ENCODE measurements at places on chromosomes 6 and 20.
A peak's percentile ranks its signal among the peaks of the same experiment; 100 is the strongest.

- DNase-seq, result peak; percentile 53
Measured at GRCh38 chr20:31708736-31709534, 13.7 kb downstream of the BCL2L1 start.

GRCh38 chr20:25252230-25252651 is 4.4 kb downstream of the PYGB start:
- DNase-seq, result no peak

GRCh38 chr6:69570106-69570505 is 226.7 kb downstream of the LMBRD1 start:
- DNase-seq, result no peak

DNA sequence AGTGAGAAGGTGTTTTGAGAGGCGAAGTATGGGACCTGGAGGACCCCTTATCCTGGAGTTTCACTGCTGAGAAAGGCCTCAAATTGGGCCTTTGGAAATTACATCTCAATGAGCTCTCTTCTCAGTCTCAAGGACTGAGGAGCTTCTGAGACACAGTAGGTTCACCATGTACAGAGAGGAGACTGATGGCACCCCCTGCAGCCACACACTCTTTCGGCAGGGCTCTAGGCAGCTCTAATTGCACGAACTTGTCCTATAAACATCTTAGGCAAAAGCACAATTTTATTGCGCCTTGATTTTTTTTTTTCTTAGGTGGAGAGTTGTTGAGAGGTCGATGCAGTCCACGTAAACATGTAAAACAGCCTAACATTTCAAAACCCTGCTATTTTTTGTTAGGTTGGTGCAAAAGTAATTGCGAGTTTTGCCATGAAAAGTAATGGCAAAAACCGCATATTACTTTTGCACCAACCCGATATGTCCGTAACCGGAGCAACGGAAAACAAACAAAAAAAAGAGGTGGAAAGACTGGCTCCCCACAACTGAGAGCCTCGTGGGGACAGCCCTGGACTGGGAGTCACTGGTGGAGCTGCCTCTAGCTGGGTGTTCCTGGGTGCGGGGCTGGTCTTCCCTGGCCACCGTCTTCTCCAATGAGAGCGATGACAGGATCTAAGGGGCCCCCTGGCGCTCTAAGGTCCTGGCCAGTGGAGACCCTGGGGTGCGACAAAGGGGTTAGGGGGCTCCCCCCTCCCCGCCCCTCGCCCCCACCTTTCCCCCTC is 84.0 kb upstream of the EYA2 start:
- peak; percentile 18 for DNase-seq

- DNase-seq, result no peak
Measured at GRCh38 chr6:11605507-11605905, 68.0 kb downstream of the TMEM170B start.

DNA sequence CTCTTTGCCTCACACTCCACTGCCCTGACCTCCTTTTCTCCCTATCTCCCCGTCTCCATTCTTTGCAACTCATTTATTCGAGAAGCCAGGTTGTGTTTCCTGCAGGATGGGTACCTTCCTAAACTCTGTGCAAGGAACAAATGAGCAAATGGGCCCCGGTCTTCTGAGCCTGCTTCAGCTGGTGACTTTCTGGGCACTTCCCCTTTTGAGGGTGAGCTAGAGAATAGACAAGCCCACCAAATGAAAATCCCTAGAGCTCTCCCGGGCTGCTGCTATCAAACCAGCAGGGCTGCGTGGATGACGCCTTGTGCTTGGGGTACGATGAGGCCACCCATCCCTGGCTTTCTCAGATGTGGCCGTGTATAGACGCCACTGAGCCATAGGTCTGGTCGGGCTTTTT is 91.0 kb upstream of the FOXA2 start:
- DNase-seq, result no peak

DNA sequence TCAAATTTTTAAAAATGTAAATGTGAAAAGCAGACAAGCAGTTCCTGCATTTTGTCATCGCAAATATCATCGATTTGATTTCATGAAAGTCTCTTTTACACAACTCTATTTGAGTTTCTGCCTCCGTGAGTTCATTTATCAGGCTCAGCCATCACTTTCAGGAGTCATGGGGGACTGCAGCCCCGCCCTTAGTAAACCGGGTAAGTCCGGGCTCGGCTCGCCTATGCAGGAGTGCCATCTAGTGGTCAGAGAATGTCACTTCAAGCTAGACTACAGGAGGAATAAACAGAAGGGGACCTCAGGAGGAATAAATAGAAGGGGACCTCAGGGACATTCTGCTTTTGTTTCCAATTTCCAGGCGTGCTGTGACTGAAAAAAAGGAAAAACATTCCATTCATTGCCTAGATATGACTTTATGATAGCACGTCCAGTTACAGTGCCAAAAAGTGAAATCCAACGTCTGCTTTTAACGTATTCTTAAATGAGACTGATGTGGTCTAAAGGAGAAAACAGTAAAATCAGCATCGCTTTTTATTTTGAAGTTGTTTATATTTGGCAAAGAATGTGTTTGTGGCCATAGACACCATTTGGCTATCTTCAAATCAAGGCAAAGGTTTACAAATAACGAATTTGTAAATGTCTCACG is 333.9 kb downstream of the HACE1 start:
- peak; percentile 88 for DNase-seq

- peak; percentile 47 for DNase-seq
Measured at GRCh38 chr20:17648791-17649730, 33.0 kb downstream of the RRBP1 start.

DNA sequence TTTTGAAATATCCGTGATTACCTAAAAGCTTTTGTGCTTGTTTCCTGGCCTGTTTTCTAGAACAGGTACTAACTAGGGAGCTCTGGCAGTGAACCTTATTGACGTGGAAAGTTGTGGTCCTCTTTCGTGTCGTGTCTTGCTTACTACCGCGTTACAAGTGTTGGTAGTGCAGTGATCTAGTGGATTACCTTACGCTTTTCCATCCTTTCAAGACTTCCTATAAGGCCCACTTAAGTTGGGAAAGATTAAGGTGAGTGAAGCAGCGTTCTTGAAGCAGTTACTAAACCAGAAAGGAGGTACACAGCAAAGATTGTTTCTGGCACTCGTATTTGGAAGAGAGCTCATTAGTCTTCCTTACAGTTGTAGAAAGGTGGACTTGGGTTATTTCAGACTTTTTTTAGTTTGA is 1.9 kb downstream of the PNRC1 start:
- peak; percentile 24 for DNase-seq

GRCh38 chr20:63955281-63955826 is 862 bp downstream of the UCKL1 start:
- peak; percentile 44 for DNase-seq
